ENCODE measurements at places on chromosomes 12 and 14. TPM values are rescaled to one million over a fixed set of nuclear protein-coding genes. Genes with fewer than 3 reads are reported as not detected.

The BMP4 gene
- total RNA-seq = 15.6 TPM

DNA sequence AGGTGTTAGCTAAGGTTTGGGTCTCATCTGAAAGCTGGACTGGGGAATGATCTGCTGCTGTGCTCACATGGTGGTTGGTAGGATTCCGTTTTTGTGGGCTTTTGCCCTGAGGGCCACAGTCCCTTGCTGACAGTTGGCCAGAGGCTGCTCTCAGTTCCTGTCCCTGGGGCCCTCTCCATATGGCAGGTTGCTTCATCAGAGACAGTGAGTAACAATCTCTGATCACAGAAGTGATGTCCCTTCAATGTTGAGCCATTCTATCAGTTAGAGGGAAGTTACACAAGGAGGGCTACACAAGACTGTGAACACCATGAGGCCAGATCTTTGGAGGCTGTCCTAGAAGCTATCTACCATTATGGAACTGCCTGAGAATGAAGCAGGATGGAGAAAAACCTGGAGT, 137.2 kb downstream of the AACS start:
- DNase-seq = no peak

DNA sequence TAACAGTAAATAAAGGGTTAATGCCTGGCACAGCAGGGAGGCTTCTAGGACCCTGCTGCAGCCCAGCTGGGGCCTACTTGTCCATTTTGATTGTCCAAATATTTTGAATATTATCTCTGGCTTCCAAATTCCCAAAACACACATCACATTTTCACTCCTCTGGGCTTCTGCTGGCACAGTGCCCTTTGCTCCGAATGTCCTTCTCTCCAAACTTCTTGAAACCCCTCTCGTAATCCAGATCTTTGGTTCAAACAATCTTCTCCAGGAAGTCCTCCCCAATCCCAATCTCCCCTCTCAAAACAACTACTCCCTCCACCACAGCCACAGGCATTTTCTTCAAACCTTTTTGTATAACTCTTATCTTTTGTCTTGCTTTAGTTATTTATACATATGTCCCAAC, 225.6 kb downstream of the PPM1H start:
- DNase-seq = no peak

DNA sequence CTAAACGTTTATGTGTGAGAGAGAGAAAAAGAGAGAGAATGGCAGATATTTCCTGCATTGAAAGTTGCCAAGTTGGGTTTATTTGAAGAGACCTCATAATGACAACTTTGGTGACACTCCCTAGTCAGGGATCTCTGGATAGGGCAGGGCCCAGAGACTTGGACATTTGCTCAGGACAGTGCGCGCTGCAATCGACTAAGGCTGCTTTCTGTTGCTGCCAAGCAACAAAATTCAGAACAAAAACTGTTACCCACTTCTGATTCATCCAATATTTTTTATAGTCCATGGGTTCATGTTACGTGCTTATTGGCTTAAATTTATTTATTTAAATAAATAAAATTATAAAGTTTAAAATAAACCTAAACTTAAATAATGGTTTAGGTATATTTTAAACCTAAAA, 34.2 kb downstream of the PTGER2 start:
- DNase-seq = no peak

DNA sequence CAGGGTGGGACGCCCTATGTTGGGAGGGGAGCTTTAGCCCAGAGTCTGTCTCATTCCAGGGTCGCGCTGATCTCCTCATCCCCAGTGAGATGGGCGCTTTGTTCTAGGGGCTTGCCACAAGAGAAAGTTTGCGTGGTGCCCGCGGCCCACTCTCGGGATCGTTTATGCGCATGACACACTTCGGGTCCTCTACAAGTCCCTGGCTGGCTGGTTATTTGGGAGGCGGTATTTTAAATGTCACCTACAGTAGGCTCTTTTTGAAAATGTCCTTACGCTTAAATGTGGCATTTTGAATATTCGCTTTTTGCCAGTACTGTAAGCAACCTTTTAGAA, 541 bp downstream of the GOLT1B start:
- DNase-seq = no peak

- DNase-seq = no peak
Observed at GRCh38 chr14:100490252-100490651, 97.0 kb downstream of the BEGAIN start.

The ATXN3 gene
- 53.0 TPM for total RNA-seq

The COX14 gene
- 74.9 TPM for total RNA-seq

The SIX4 gene
- total RNA-seq = 0.82 TPM

The LMNTD1 gene
- total RNA-seq = 0.76 TPM

The GALNT6 gene
- total RNA-seq = 10.7 TPM

- peak; percentile 33 for DNase-seq
Observed at GRCh38 chr12:53989227-53990113, 4.5 kb downstream of the HOXC10 start.

DNA sequence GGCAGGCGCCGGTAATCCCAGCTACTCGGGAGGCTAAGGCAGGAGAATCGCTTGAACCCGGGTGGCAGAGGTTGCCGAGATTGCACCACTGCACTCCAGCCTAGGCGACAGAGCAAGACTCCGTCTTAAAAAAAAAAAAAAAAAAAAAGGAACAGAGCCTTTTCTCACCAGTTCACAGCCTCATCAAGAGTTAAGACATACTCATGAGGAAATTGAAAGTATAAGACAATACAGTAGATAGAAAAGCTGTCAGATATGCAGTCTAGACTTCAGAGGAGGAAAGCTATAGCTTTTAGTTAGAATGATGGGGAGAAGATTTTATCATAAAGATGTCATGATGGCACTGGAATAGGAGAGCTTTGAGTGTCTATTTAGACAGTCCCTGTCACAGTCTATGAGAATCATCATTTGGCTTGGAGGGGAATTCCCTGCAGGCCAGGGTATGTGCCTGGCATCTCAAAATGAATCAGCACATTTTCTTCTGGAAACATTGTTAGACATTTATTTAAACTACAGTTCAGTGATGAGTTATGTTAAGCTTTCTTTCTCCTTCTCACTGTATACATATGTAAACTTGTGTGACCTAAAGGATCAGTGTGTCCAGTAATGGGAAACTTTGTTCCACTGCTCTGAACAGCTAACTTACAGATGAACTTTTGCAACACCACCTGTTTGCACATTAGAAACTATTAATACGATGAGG, 2.9 kb upstream of the RAB35 start:
- DNase-seq = no peak

DNA sequence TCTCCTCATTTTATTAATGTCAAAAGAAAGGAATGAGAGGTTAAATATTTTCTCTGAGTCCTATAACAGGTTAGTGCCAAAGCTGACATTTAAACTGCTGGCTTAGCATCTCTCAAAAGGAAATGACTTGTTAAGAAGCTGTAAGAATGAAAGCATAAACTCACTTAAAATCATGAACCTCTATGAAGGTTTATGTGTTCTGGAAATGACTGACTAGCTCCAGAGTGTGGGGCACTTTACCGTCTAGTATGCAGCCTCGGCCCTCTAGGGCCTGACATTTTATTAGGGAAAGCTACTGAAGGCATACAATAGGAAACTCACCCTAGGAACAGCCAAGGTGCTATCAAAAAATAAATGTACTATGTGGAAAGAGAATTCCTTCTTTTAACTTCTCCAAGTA, 35.1 kb downstream of the SPX start:
- DNase-seq = no peak

DNA sequence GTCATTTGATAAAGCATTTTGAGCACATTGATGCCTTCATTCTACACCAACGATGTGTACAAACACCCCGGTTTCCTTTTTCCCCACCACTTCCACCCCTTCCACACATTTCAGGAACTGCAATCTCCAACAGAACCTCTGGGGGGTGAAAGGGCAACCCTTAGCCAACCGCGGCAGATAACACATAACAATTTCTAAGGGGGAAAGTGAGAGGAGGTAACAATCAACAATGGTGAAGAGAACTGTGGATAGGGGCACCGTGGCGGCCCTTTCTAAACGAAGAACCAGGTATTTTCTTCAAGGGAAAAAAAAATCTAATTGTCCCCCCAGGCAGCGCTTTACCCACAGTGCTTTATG, 1.1 kb downstream of the KITLG start:
- peak; percentile 33 for DNase-seq

- no peak for DNase-seq
Observed at GRCh38 chr12:97837401-97837800, 374.8 kb downstream of the RMST start.

GRCh38 chr14:84871734-84872133, 658.2 kb upstream of the FLRT2 start:
- DNase-seq = no peak

DNA sequence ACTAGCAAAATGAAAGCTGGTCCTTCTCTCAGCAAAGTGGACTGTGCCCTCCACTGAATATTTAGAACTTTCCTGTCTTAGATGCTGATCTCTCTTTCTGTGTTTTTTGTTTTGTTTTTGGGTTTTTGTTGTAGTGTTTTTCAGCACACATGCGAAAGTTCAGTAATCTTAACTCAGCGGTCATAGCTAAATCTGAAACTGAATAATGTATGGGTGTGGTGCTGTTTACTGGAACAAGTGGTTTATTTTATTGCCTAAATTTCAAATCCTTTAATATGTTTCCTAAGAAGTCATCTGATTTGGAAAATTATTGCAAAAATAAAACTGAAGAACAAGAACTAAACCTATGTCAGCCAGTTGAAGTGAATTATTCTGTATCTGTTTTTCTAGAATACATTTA, 116.0 kb upstream of the LRIG3 start:
- DNase-seq = no peak

DNA sequence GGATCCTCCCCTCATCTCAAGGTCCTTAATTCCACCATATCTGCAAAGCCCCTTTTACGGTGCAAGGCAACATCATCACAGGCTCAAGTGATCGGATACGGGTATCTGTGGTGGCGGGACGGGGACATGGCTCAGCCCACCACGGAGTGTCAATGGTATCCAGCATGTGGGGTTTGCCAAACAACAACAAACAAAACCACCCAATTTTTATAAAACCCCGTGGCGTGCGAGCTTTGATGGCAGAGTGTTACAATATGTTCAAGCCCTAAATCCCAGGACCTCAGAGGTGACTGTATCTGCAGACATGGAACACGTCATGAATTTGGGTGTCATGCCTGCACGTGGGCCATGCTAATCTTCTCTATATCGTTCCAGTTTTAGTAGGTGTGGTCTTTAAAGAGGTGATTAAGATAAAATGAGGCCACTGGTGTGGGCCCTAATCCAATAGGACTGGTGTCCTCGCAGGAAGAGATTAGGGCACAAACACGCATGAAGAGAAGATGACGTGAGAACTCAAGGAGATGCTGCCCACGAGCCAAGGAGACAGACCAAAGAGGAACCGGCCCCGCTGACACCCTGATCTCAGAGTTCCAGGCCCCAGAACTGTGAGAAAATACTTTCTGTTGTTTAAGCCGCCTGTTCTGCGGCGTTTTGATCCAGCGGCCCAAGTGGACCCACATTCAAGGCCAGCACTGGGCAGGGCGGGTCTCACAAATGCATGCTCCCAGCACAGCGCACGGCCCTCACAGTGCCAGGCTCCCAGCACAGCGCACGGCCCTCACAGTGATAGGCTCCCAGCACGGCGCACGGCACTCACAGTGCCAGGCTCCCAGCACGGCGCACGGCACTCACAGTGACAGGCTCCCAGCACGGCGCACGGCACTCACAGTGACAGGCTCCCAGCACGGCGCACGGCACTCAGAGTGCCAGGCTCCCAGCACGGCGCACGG, 6.7 kb upstream of the GOLGA3 start:
- DNase-seq = no peak

The ITGB7 gene
- 13.8 TPM for total RNA-seq

- DNase-seq = no peak
Observed at GRCh38 chr12:6171409-6172015, 28.7 kb upstream of the CD9 start.

DNA sequence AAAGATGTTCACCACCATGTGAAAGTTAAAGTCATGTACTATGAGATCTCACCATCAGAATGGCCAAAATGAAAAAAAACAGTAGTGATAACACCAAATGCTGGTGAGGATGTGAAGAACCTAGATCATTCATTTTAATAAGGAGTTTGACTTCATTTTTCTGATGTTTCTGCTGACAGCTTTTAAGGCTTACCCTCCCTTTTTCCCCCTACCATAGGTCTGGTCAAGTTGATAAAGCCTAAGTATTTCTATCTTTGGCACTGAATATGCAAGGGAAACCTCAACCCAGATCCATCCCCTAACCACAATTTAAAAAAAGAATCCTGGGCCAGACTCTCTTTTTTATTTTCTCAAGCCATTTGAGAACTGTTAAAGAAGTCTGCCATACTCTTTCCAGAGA, 689.6 kb upstream of the FOXG1 start:
- DNase-seq = no peak

The STAC3 gene
- total RNA-seq = 4.3 TPM

DNA sequence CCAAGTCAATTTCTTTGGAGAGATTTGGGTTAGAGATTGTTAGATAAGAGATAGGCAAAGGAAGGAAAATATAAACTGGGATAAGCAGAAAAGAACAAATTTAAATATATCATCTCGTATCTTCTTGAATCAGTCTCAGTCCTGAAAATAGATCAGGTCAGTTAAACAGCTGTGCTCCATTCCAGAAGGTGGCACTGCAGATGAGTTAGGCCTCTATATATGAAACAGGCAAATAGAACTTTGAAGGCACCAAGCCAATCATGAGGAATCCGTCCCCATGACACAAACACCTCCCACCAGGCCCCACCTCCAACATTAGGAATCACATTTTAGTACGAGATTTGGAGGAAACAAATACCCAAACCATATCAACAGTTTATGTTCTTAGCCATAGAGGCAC, 605.5 kb upstream of the USP15 start:
- DNase-seq = no peak

The SLC6A12 gene
- total RNA-seq = 1.3 TPM

- DNase-seq = no peak
Observed at GRCh38 chr12:132398386-132398991, 69.1 kb upstream of the GALNT9 start.

The RERG gene
- total RNA-seq = 5.2 TPM

GRCh38 chr12:83939718-83940117, 972.9 kb downstream of the SLC6A15 start:
- no peak for DNase-seq

The GLIPR1L2 gene
- total RNA-seq = 0.52 TPM

The GYS2 gene
- total RNA-seq = not detected

The E2F7 gene
- 0.90 TPM for total RNA-seq

- DNase-seq = no peak
Observed at GRCh38 chr12:50637870-50638481, 125.9 kb upstream of the ATF1 start.

The ABCC9 gene
- 60.6 TPM for total RNA-seq

The KRT6C gene
- total RNA-seq = not detected

The TTC5 gene
- 17.0 TPM for total RNA-seq

The TCTN2 gene
- total RNA-seq = 6.2 TPM

DNA sequence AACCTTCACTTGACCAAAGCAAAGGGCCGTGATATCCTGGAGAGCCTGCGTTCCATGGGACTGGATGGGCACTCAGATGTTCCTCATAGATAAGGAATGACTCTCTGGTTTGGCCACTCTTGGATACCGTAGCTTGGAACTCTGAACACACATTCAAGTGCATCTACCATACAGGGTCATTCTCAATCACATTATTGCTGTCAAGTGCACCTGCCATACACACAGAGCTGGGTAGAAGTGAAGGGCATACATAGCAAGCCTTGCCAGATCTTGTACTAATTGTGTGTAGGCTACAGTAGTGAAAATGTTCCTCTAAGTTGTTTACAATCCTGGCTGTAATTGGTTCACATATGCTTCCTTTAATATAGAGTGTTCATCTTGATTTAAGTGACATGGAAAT, 58.3 kb downstream of the PELI2 start:
- DNase-seq = no peak

GRCh38 chr12:80802652-80803400, 86.1 kb downstream of the MYF5 start:
- DNase-seq = no peak
